ENCODE measurements at places on chromosomes 5 and 9.

DNA sequence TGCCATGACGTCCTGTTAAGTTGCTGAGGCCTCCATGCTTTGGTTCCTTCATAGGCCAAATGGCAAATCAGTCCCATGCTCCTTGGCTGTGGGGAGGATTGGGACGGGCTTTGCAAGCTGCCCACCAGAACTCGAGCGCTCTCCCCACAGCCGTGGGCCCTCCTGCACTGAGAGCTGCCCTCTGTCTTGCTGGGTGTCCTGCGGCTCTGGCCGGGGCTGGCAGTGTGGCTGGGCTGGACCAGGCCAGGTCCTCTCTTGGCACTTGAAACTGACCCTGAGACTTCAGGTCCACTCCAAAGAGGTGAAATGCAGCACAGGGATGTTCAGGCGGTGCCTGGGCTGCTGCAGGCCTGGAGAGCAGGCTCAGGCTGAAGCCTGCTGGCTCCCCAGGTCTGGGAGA is 7.0 kb downstream of the MYMK start:
- DNase-seq = no peak

- no peak for DNase-seq
These were observed 101.7 kb upstream of the SPATA31D4 start for GRCh38 chr9:81826517-81826906.

GRCh38 chr5:139671096-139671841 is 23.1 kb downstream of the CXXC5 start:
- DNase-seq = no peak

DNA sequence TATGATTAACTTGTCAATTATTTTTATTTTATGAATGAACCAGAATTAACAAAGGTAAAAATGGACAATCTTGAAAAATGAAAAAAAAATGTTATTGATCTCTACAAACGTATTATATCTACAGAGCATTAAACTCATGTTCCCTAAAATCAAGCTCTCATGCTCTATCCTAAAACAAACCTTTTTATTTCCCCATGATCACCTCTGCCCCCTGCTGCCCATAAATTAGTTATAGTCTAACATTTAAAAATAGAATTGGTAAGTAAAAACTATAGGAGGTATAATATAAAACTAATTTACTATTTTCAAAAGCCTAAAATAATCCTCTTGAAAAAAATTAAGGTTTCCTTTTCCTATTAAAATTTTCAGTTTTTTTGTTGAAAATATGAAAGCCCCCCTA is 168.0 kb upstream of the POU5F2 start:
- no peak for DNase-seq

GRCh38 chr9:110472111-110472510 is 107.4 kb downstream of the SVEP1 start:
- no peak for DNase-seq

DNA sequence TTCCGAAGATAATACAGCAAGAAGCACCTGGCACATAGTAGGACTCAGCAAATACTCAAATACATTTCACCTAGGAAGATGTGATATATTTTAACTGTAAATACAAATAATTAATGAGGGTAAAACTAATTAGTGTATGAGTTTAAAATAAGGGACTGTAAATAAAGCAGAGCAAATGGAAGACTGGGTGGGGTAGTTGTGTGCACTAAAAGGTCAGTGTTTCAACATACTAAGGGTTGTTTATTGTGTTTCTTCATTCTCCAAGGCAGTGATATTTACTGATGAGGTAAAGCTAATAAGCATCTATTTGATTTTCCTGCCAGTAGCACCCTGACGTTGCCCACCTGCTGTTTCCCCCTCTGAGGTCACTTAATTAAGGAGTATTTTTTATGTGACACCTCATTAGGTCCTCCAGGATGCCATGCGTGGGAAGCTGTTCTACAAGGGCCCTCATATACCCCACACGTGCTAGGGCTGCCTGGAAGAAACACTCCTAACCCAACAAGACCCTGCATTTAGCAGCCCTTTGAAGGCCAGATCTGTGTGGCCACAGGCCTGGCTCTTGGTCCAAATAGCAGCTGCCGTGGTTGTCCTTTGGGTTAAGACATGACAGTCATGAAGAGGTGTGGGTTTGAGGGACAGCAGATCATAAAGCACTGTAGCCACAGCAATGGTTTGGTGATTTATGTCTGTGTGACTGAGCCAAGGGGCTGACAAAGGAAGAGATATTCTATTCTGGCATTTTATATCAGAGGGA is 97.5 kb upstream of the RPS23 start:
- DNase-seq = no peak

DNA sequence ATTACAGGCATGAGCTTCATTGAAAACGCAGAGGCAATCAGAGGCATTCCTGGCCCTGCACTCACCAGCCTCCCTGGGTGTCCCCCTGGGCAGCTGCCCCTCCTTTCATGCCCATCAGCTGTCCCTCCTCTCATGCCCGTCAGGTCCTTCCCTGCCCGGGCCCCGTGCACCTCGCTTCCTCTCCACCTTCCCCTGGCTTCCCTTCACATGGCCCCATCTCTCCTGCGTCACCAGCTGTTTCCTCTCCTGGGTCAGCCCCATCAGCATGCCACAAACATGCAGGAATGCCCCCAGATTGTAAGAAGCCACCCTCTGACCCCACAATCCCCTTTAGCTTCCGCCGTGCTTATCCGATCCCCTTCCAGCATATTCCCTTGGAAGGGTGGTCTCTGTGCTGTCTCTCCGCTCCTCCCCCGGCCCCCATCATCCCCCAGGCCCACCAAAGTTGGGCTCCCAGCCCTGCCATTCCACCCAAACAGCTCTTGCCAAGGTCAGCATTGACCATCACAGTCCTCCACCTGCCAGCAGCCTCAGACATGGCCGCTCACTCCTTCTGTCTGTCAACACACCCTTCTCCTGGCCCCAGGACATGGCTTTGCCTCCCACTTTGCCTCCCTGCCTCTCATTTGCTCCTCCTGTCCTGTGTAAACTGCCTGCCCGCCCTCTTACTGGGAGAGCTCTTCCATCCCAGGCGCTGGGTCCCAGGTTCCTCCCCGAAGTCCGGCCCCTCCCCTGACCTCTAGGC is 98.6 kb upstream of the IER5L start:
- DNase-seq = no peak

DNA sequence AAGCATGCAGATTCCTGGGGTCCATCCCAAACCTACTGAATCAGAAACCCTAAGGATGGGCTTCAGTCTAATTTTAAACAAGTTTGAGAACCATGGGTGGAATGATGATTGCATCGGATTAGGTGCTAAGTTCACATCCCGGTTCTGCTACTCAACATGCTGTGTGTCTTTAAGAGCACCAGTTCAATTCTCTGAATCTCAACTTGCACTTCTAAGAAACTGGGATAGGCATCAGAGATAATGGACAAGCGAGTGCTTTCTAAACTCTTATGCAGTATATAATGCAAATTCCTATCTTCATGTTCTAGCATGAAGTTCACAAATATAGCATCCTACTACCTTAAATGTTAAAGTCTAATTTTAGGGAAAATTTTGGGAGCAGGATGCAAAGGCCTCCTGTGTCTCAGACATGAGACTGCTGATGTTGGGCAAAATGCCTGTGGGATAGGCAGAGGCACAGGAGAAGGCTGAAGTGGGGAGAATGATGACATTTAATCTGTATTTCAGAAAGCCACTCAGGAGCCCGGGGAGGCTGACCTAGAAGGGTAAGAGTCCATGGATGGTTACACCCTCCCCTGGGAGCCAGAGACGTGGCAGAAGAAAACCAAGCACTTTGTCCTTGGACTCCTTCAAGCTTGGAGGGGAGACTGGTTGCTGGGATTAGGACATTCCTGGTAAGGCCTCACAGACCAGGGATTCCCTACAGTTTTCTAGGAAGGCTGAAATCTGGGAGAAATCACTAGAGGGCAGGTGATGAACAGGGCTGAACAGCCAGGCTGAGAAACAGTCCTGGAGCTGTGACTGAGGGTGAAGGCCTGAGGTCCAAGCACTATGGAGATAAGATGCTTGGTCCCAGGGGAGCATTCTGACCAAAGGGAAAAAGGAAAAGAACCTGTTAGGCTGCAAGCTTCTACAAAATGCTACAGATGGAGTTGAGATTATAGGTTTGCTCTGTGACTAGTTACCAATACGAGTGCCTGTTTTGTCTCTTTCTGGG is 311.9 kb upstream of the PANK3 start:
- DNase-seq = no peak

DNA sequence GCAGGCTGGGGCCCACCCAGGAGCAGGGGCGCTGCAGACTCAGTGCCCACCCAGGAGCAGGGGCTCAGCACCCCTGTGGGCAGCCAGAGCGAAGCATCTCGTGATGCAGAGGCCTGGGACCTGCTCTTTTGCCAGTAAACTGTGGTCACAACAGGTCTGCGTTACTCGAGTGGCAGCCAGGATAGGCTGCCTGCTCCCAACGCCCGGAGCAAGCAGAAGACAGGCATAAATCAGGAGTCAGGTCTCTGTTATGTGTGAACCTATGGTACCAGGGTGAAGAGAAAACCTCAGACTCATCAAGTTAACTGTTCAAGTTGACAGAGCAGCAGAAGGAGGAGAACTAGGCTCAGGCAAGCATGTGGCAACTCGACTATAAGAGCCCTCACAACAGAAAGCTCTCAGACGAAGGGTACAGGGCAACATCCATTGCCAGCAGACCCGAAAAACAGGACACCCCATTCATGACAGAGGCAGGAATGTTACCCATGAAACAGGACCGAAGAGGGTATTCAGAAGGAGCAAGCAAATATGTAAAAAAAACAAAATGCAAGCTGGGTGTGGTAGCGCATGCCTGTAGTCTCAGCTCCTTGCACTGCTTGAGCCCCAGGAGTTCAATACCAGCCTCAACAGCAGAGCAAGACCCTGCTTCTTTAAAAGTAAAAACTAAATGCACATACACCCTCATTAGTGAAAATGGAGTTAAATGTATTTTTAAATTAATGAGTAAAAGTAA is 71.7 kb downstream of the GOLPH3 start:
- no peak for DNase-seq

DNA sequence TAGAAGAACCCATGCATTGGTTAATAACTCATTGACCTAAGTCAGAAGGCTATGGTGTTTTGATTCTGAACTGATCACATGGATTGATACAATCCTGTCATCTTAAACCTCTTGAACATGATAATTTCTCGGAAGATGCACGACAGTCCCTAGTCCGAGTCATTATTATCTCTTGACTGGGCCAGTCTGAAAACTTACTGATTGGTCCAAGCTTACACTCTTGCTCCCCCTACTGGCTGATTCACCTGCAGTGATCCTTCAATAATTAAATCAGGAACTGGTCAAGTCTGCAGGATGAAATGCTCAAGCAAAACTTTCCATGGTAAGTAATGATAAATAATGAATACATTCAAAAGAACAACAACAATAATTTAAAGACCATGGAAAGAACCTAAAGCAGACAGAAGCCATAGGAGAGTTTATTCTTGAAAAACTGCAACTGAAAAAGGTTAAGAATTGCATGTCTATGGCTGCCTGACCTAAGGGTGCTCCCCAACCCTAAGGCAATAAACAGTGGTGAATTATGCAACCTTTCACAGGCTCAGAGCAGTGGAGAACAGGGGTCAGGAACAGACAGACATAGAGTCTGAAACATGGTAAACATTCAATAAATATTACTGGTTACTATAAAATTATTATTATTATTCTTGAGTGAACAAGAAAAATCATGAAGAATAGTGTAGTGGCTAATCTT is 79.3 kb downstream of the BRINP1 start:
- DNase-seq = no peak

- no peak for DNase-seq
These were observed 201.2 kb downstream of the ADAMTS12 start for GRCh38 chr5:33690374-33691135.

GRCh38 chr9:84266087-84266561 is 74.4 kb downstream of the SLC28A3 start:
- DNase-seq = peak; percentile 78

DNA sequence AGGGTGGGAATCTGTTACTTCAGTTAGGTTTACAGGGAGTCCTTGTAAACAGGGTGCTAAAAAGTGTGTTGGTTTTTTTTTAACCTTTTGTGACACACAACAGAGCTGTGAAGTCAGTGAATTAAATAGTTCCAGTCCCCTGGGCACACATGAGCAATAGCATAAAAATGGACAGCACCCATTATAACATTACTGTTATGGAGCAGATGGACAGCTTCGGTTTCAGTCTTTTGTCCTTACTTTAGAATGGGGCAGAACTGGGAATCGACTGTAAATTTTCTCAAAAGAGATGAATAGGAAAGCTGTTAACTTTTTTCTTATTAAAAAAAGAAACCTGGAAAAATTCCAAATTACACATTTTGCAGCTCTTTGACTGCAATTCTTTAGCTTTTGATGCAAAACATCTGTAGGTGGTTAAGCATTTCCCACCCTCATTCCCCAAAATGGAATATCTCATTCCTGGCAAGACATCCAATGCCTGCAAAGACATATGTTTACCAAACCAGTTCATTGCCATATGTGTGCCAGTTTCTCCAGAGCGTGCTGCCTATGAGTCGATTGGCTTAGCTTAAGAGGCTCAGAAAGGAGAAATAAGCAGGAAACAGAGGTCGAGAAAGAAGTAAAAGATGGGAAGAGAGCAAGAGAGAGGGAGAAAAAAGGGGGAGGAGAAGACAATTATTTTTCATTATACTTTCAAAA is 212.3 kb upstream of the TMEM161B start:
- no peak for DNase-seq

- DNase-seq = no peak
These were observed 12.7 kb downstream of the FEM1C start for GRCh38 chr5:115531787-115532367.

DNA sequence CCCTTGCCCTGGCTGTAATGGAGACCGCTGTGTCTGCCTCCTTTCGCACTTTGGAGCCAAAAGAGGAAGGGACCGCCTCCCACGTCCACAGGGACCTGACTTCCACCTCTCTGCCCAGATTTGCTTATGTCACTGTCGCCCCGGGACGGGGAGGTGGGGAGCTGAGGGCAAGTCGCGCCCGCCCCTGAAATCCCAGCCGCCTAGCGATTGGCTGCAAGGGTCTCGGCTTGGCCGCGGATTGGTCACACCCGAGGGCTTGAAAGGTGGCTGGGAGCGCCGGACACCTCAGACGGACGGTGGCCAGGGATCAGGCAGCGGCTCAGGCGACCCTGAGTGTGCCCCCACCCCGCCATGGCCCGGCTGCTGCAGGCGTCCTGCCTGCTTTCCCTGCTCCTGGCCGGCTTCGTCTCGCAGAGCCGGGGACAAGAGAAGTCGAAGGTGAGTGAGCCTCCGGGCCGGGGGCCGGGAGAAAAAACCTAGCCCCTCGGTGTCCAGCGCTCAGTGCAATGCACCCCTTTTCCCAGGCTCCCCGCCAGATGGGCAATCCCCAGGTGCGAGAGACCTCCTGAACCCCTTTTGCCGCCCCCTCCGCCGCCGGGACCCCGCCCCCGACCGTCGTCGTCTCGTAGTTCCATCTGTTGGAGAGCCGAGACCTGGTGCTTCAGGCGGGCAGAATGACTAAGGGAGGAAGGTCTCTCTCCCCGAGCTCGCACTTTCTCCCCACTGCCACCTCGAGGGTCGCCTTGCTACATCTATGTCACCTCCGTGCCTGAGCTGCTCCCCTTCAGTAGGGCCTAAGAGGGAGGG is at the start of gene GPX3:
TSS of gene GPX3 (plus strand) at position 288 of the 807 bp plus-strand sequence. CDS start at position 352, 64 bp downstream.
- DNase-seq = no peak

- DNase-seq = no peak
These were observed 10.2 kb upstream of the ERGIC1 start for GRCh38 chr5:172823840-172824362.
